Type B pancreatic cell (in vitro differentiated cells): ENCODE measurements at places on chromosomes 3 and 15.

DNA sequence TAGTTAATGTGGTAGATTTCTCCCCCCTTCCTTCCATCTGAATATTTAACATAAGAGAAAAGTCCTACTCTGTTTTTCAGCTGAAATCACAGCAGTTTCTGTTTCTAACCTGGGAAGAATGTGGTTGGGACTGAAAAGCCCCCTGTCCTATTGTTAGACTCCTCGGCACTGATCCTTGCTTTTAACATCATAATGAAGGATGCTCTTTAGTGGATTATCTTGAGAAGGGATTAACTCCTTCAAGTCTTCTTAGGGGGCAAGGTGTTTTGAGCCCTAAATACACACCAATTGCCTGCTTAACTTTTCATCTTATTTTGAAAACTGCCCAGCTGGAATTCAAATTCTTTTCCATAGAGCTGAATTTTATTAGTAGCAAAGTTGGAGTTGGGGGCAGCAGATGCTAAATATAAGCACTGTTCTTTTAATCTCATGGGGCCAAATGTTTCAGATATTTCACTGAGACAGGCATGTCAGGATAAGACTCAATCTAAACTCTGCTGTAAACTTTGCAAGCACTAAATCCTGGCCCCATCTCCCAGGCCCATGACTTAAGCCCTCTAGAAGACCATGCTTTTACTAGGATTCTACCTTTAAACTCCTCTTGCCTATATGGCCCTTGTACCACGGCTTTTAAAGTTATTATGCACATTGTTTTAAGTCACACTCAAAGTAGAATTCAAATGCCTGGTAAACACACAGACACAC is 243.2 kb upstream of the NR2F2 start:
- no peak for DNase-seq

DNA sequence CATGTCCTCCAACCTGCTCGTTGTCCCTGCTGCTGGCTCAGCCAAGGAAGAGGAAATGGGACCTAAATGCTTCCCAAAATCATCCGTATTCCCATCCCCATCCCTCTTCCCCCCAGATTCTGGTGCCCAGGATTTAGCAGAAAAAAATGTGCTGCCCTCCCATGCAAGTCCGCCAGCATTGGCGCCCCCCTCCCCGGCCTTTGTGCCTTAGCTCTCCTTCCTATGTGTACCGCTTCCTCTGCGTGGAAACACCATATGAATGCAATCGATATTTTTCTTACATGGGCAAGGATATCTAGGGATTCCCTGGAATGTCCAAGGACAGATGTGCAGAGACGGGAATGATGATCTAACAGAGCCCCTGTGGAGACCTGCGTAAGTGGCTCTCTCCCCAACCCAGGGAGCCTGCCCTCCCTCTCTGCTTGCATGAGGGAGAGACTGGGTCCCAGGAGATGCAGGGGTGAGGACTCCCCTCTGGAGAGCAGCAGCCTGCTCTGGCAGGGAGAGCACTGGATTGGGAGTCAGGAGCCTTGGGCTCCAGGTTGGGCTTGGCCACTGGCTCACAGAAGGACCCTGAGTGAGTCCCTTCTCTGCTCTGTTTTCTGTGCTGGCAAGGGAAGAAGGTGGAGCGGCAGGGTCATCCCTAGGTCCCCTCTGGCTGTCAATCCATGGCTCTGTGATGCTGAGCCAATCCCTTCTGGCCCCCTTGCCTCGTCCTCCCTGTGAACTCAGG is 227.2 kb downstream of the XXYLT1 start:
- DNase-seq, result no peak

DNA sequence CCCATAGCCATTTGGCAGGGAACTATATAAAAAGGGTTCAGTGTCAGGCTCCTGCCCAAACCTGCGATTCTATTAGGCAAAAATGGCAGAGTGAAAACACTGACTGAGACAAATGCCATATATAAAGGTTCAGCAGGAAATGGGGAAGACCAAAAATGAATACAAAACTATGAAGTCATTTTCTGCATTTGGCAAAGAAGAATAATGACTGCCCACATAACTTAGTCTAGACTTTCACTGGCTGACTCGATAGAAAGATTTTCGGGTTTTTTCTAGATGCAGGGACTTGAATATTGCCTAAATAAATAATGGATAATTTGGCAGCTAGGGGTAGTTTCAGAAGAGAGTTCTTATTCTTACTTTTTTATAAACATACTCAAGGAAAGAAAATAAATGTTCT is 178.0 kb downstream of the TPRG1 start:
- DNase-seq, result no peak

- DNase-seq, result no peak
Observed at GRCh38 chr3:17431004-17431403, 311.4 kb downstream of the TBC1D5 start.

DNA sequence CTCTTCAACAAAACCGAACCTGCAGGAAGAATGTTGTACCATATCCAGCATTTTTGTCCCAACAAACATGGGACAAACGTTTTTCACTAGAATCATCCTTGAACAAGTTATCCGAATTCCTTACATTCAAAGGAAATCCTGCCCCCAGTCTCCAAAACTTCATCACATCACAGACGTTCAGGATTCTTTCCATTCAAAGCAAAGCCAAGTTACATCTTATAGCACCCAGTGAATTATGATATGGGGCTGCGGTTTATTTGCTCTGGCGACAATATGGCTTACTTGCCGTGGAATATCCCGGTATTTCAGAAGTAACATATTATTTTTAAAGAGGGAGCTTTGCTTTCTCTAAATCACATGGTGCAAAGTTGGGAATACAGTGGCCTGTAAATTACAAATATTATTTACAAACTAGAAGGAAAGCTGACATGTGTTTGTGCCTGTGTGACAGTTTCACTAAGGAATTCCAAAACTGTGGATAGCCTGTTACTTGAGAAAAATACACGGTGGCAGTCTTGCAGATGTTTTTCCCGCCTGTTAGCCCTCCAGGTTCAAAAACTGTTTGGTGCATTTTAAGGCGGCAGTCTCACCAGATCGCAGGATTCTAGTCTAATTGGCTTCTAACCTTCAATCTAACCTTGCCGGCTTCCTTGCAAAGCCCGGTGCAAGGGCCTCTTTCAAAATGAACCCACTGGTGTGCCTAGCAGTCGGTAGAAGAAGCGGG is 736 bp upstream of the MBNL1 start:
- no peak for DNase-seq

GRCh38 chr15:88624971-88625490 is 3.9 kb downstream of the AEN start:
- no peak for DNase-seq

DNA sequence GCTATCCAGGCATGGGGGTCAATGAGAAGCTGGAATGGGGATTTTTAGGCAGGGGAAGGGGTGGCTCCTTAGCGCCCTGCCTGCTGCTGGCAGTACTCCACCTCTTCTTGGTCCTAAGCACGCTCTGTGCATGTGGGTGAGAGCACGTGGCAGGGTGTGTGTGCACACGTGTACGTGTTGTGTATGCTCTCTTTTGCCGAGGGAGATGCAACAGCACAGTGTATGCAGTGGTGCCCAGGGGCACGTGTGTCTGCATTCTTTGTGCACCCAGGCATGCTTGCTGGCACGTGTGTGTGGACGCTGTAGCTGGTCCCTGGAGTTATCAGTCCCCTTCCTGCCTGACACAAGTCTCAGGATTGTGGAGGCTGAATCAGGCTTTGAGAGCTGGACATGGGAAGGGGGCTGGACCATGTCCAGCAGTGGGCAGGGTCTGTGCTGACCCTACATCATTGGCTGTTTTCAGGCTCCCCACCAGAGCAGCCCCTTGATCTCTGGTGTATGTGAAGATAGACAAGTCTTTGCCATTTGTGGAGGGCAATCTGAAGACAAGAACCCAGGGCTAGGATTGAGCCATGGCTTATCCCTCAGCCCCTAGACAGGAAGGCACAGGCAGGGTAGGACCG is 1.9 kb upstream of the CAMKV start:
- no peak for DNase-seq

- no peak for DNase-seq
Observed at GRCh38 chr3:196057760-196058331, 24.0 kb downstream of the TFRC start.

DNA sequence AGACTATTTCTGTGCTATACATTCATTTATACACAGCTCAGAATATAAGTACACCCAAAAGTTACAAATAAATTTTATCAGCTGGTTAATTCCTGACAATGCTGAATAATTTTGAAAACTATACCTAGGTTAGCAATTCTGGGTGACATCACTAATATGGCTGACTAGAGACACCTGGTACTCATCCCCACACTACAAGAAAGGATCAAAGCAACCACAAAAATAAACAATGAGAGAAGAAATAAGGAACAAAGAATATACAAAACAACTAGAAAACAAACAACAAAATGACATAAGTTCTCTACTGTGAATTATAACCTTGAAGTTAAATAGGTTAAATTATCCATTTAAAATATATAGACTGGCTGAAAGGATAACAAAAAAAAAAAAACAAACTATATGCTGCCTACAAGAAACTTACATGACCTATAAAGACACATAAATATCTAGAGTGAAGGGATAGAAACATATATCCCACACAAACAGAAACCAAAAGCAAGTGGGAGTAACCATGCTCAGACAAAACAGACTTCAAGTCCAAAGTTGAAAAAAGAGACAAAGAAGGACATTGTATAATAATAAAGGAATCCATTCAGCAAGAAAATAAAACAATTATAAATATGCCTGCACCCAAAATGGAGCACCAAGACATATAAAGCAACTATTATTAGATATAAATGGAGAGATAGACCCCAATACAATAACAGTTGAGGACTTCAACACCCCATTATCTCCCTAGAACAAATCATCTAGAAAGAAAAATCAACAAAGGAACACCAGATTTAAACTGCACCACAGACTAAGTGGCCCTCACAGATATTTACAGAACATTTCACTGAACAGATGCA is 57.8 kb downstream of the IMPG2 start:
- no peak for DNase-seq

DNA sequence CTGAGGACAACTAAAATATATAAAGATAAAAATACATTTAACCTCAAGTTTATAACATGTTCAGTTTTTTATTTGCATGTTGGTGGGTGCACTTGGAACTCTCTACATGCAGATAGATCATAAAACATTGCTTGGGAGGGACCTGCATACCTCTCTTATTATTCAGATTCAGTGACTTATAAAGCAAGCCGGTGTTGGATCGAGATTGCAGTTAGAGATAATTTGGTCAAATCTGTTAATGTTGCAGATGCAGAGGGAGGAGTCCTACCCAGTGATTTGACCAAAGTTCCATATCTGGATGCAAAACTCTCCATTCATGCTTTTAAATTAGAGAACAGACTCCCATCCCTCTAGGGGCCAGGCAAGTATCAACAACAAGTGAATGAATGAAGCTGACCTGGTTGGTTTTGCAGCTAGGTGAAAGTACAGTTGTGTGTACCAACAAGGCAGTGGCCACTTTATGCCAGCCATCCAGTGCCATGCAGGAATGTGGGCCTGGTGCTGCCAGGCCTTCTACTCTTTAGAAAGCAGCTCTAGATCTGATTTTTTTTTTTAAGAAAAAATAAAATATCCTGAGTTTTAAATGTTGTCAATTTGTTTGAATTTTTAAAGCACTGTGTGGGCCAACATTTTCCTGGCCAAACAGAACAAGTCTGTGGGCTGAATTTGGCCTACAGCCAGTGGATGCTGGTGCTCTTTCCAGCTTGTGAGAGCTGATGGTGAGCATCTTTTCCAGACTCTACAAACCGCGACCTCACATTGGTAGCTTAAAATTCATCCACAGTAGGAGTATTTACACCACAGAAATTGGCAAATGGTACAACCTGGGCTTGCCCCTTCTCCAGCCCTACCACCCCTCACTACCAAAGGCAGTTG is 12.3 kb downstream of the CDIN1 start:
- DNase-seq, result no peak

DNA sequence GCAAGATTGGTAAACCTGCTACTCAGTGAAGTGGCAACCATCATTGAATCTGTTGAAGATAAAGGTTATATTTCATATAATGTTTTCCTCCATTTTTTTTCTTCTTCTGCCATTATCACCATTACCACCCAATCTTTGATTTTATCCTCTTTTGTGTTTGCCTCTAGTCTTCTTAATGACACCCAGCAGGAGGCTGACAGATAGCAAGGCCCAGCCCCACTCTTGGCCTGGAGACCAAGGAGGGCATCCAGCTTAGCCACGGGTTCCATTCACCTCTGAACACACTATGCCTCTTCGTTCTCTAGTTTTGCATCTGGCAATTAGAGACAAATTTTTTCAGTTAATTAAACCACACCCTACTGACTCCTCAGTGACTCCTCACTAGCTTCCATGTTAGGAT is 129.7 kb downstream of the TPRG1 start:
- DNase-seq, result no peak

DNA sequence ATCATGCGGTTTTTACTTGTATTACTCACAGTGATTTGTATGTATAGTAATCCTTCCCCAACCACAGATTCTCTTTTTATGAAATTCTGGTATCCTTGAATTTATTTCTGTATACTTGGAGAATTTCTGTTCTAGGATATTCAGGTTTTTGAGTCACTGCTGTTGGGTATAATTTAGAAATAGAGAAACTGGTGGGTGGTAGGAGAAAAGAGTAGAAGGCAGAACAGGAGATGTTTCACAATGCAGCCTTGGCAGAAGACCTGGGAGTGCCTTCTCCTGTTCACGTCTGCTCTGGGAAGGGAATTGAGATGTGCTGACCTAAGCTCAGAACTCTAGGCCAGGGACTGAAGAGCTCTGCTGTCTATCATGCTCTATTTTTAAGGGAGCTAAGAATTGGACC is 193.6 kb downstream of the EPHB1 start:
- no peak for DNase-seq

DNA sequence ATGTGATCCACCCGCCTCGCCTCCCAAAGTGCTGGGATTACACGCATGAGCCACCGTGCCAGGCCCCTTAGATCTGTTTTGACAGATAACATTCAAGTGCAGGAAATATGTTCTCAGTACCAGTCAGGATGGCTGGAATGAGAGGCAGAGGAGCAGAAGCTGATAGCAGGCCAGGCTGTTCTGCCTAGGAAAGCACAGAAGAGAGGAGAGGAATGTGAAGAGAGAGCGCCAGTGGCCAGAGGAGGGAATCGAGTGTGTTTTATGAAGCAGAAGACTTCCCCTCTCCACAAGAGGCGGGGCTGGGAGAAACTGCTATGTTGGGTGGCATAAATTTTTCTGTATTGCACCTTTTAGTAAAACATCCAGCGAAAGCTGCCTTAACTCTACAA is 32.0 kb upstream of the RYK start:
- no peak for DNase-seq

DNA sequence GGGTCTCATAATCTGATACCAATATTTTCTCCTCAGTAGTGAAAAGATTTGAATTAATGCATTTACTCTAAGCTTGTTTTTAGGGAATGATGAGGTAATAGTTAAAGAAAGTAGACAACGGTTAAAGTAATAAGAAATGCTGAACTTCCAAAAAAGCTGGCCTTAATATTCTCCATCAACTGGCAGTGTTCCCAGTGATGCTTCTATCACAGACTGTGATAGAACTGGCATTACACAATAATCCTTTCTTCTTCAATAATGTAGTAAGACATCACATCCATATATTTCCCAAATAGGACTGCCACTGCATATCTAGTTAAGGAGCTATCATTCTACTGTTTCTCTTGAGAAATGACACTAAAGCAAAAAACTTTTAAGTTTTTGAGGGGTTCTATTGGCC is 188.7 kb downstream of the IL5RA start:
- DNase-seq, result no peak
